Thyroid gland (tissue), 4 donors: ENCODE measurements at places on chromosomes 3 and 15. TPM values are rescaled to one million over a fixed set of nuclear protein-coding genes. Genes with fewer than 3 reads are reported as not detected.

DNA sequence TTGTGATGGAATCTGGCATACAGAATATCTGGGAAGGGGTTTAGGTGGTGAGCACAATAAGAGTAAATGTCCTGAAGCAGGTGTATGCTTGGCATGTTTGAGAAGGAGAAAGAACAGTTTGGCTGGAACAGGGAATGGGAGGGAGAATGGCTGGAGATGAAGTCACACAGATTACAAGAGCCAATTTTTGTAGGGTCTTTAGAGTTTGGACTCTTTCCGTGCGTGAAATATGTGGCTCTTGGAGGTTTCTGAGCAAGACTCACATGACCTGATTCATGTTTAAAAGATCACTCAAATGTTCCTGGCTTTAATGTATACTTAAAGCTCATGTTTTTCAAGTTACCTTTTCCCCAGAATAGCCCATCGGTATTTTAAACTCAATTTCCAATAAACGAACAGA, 32.8 kb downstream of the SPRED1 start:
- DNase-seq = no peak
- no peak overlapping the region for H3K4me3 ChIP-seq
- H3K27me3 ChIP-seq = no peaks in the 10 kb centered on the region
- no peaks in the 10 kb centered on the region for H3K36me3 ChIP-seq
- no peak overlapping the region for H3K27ac ChIP-seq

DNA sequence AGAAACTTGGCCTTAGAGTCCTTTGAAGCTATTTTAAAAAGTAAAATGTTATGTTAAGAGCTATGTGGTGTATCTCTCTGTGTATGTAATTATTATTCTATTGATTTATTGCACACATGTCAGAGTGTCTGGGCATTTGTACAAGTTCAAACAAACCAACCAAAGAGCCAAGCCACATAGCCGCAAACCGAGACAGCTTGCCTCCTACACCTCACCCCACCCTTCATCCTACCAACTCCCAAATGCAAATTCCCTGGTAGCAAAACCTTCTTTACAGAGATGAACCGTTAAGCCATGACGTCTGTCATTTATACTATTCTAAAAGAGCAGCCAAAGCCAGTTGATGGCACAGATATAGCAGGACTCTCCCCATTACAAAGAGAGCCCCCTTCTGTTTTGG, 332.3 kb downstream of the ERC2 start:
- H3K4me3 ChIP-seq = no peak overlapping the region
- H3K36me3 ChIP-seq = no peaks in the 10 kb centered on the region
- H3K27me3 ChIP-seq = no peaks in the 10 kb centered on the region
- no peaks in the 10 kb centered on the region for H3K4me1 ChIP-seq

SPINK8 gene
- not detected for total RNA-seq

MOBP gene
- total RNA-seq = not detected

PLSCR5 gene
- not detected for total RNA-seq
